ENCODE measurements at places on chromosomes 7 and 10.

- DNase-seq, result peak; percentile 70
Measured at GRCh38 chr7:130943336-130943901, 209.4 kb upstream of the KLF14 start.

- DNase-seq, result peak; percentile 93
Measured at GRCh38 chr10:103696411-103697145, 158.8 kb downstream of the SH3PXD2A start.

DNA sequence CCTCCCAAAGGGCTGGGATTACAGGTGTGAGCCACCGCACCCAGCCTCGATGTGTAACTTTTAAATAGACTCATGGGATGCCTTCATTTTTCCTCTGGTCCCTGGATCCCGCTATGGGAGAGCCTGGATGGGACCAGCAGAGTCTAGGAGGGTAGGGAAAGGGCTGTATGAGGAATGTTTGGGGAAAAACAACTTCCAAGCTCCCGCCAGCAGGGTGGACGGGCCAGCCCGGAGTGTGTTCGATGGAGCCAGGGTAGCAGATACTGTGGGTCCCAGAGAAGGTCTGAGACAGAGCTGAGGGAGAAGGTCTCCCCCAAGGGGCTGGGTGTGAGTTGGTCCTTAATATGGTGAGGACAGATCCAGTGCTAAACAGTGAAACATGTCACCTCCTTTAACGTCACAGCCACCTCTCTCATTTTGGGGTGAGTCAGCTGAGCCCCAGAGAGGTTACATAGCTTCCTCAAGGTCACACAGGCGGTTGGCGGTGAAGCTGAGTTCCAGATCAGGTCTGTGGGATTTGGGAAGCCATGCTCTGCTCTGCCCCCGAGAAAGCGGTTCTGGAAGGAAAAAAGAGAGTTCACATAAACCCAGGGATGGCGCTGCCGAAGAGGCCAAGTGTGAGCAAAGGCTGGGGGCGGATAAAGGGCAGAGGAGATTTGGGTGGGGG is 66.4 kb downstream of the MYL10 start:
- no peak for DNase-seq

GRCh38 chr7:159238541-159238940 is 93.9 kb upstream of the VIPR2 start:
- no peak for DNase-seq

DNA sequence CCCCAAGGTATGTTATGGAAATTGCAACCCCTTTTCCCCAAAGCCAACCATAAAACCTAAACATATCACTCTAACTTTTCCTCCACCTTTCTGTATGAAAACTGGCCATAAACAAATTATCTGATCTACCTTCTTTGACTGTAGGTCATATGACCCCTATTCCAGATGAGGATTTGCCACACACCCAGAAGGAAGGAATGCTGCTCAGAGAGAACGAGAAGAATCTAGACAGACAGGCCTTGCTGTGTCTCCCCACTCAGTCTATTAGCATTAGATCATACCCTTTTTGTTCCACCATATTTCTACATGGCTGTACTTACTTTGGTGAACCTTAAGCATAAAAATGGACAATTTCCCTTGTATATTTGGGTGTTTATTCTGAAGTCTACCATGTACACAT is 113.0 kb upstream of the PHYHIPL start:
- no peak for DNase-seq

GRCh38 chr10:36739884-36740445 is 385.4 kb upstream of the ANKRD30A start:
- DNase-seq, result no peak

DNA sequence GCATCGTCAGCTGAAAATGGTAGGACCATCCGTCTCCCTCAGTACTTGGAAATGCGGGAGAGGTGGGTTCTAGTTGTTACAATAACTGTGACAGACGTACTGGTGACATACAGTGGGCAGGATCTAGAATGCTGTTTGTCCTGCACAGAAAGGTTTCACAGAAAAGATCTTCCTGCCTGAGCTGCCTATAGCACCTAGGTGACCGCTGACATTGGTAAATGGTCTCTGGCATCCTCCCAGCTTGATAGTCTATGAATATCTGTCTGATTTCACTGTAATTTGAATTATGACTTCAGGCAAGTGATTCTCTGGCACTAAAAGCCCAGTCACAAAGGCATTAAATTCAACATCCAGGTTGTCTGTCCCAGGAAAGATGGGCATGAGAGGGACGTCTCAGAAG is 38.2 kb upstream of the CCDC3 start:
- DNase-seq, result no peak

- peak; percentile 60 for DNase-seq
Measured at GRCh38 chr10:93039721-93040120, 20.9 kb upstream of the CYP26C1 start.

DNA sequence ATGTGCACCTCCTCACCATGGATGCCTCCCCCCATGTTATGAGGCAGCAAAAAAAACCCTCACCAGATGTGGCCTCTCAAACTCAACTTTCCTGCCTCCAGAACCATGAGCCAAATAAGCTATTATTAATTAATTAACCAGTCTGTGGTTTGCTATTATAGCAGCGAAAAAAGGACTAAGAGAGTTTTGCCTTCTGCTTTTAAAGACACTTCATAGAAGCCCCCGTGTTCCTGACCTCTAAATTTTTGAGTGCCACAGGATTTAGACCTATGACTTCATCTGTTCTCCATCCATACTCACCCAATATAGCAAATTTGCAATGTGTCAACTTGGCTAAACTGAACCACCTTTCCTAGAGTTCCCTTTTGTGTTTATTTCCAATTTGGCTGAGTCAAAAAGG is 9.2 kb upstream of the SEMA3E start:
- no peak for DNase-seq

DNA sequence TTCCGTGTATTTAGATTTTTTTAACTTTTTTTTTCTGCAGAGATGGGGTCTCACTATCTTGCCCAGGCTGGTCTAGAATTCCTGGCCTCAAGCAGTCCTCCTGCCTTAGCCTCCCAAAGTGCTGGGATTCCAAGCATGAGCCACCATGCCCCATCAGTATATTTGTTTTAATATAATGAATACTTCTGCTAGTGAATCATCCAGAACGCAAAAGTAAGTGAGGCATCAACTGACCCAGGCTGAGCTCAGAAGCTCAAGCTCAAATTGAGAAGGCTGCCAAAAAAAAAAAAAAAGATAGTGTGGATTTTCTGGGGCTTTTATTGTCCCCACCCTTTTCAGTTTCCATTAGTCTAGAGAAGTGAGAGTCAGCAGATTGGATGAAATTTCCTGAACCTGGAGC is 39.0 kb upstream of the TECTB start:
- no peak for DNase-seq

DNA sequence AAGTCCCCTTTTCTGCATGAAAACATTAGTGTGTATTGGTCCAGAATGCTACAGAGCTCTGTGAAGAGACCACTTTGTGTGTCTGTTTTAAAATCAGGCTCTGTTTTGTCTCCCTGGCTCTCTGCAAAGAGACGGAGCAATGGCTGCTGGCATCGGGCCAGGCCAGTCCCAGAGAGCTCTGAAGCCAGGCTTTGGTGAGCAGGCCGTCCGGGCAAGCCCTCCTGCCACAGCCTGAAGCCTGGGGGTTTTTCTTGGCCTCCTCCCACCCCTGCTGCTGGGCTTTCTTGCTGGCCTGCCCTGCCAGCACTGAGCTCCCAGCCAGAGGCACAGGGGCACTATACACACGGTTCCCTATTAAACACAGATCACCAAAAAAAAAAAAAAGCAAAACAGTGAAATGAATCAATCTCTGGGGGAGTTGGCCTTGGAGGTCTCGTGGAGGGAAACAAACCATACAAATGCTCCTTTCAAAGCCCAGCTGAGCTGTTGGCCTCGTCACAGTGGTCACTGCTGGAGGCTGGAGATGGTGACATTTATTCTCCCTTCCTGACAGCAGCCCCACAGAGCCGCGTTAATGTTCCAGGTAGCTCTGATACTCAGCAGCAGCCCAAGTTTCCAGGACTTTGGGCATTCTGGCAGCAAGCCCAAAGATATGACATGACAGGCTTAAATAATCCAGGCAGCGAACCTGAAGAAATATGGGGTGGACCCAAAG is 237.2 kb downstream of the TCF7L2 start:
- peak; percentile 32 for DNase-seq
